Ovary (tissue), 10 donors: ENCODE measurements at places on chromosomes 3 and 15. TPM values are rescaled to one million over a fixed set of nuclear protein-coding genes. Genes with fewer than 3 reads are reported as not detected.

GTPBP8 gene
- total RNA-seq: 12.7 TPM

- H3K4me3 ChIP-seq: no peak overlapping the region
- no peaks in the 10 kb centered on the region for H3K4me1 ChIP-seq
- no peaks in the 10 kb centered on the region for H3K27me3 ChIP-seq
- DNase-seq: no peak
- H3K27ac ChIP-seq: no peak overlapping the region
These were observed 129.0 kb downstream of the BBX start for GRCh38 chr3:107651782-107652181.

DNA sequence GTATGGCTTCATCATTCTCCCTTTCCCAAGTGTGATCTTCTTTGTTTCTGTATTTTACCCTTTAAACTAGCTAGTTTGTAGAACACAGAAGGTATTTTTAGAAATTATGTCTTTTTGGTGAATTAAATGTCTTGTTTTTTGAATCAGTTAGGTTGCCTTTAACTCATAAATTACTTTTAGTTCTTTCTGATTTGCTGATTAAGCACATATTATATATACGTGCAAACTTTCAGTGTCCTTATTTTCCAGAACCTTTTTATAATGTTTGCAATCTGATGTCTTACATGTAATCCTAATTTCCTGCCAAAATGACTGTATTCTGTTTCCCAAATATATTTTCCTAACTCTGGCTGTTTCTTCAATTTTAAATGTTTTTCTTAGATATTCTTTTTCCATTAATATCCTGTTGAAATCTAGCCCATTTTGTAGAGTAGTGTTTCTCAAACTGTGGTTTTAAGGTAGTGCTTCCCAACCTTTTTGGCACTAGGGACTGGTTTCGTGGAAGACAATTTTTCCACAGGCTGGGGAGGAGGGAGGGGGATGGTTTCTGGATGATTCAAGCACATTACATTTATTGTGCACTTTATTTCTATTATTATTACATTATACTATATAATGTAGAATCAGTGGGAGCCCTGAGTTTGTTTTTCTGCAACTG lies 51.8 kb downstream of the CHD2 start:
- H3K4me1 ChIP-seq: no peaks in the 10 kb centered on the region
- no peaks in the 10 kb centered on the region for H3K27me3 ChIP-seq
- H3K36me3 ChIP-seq: no peaks in the 10 kb centered on the region
- H3K4me3 ChIP-seq: no peak overlapping the region
- DNase-seq: no peak
- H3K27ac ChIP-seq: no peak overlapping the region

LPP gene
- 134 TPM for total RNA-seq

MEGF11 gene
- 0.40 TPM for total RNA-seq

BNIP2 gene
- total RNA-seq: 63.8 TPM

DNA sequence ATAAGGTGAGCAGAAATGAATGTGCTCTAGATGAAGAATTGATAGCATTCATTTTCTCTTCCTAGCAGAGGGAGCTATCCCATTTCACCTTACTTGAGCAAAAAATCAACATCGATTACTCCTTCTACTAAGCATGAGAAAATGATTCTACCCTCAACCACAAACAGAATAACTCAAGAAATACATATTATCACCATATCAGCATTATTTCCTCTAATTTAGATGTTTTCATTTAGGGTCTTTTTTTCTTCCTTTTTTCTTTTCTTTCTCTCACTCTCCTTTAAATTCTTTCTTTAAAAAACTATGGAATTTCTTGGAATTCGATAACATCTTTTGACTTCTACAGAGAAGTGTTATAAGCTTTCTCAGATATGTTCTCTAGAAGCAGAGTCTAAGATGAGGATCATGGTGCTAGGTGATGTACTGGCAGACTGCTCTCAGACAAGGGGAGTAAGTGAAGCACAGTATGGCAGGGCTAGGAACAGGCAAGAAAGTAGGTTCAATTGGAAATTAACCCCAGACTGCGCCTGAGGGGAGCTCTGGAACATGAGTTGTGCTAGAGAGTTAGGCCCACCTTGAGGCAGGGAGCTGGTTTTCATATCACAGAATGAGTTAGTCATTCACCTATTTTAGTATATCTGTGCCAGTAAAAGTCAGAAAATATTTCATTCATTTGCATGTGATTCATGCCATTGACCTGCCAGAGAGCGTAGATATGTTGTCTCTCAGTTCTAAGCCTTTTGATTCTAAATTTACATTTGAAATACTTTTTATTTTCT lies 279.2 kb upstream of the KCNH8 start:
- H3K27me3 ChIP-seq: no peaks in the 10 kb centered on the region
- H3K36me3 ChIP-seq: no peaks in the 10 kb centered on the region

DNA sequence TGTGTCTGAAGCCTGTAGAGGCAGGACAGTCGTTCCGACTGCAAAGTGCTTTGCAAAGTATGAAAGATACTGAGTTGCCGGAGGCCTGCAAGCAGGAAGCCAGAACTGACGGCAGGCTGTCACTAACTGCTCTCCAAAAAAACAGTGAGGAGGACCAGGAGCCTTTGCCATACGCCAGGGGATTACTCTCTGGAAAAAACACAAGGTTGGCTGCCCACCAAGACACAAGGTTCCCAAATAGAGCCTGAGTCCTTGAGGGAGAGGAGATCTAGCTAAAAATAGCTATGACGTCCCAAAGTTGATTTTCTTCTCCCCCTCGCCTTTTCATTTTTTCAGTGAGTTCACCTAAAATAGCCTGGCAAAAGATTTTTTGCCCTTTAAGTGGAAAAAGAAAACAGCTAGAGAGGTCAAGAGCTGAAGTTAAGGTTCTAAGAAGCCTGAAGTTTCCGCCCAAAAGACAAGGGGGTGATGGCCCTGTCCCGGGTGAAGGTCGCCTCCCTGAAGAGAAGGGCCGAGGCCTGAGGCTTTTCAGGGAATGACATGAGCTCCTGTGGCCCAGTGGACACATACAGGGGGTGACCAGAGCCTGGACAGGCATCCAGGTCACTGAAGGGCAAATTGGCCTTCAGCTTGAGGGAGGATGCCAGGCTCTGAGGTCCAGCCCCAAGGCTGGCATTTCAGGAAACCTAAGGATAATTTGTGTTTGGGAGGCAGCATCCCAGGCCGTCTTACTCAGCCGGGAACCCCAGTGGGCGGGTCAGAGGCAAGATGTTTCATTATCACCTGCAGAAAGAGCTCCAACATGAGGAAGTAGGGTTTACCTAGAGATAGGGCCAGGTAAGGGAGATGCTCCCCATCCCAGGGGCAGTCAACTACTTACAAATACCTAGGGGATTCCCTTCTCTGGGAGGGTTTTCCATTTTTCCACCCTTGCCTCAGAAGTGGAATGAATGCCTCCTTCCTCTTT lies 44.9 kb upstream of the DGKG start:
- peaks cover 11% of the 10 kb centered on the region for H3K4me1 ChIP-seq
- H3K4me3 ChIP-seq: no peak overlapping the region
- peak overlapping the region; percentile 82 for H3K27ac ChIP-seq
- no peaks in the 10 kb centered on the region for H3K27me3 ChIP-seq
- no peaks in the 10 kb centered on the region for H3K36me3 ChIP-seq
- DNase-seq: peak; percentile 75

DNA sequence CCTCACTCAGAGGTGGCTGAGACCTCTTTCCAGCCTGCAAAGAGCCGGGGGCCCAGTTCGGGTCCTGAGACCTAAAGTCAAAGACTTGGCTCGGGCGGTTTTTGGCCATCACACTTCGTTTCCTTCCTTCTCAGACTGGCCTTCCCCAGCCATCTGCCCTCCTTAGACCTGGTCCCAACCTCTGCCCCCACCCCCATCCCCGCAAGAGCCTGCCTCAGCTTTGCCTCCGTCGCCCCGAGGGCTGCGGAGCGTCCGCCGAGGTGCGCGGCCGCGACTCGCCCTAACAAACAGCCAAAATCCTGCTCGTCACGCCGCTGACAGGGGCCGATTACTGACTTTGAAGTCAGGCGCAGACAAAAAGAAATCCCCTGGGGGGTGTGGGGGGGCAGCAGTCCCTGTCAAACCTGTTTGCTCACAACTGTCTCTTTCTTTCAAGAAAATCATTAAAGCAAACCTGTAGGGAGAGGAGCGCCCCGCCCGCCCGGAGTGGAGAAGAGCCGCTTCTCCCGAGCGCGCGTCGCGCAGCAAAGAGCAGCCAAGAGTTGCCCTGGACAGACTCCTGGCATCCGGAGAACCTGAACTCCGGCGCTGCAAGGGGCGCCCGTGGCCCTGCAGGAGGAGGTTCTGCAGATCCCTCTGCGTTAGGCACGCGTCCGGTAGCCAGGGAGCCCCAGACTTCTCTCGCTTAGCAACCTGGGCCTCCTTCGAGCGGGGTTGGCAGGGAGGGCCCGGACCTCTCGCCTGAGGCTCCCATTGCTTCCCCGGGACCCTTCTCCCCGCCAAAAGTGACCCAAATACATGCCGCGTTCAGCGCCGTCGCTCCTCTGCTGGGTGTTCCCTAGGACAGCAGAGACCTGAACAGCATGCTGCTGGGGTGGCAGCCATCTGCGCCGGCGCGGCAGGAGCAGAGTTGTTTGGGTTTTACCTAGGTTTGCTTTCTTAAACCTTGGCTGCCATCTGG lies 4.5 kb downstream of the SOX14 start:
- no peaks in the 10 kb centered on the region for H3K36me3 ChIP-seq
- H3K27ac ChIP-seq: no peak overlapping the region
- peaks cover 6% of the 10 kb centered on the region for H3K4me1 ChIP-seq
- H3K27me3 ChIP-seq: no peaks in the 10 kb centered on the region
- no peak for DNase-seq
- no peak overlapping the region for H3K4me3 ChIP-seq

HYAL2 gene
- 67.0 TPM for total RNA-seq

FBXO40 gene
- total RNA-seq: not detected

DNA sequence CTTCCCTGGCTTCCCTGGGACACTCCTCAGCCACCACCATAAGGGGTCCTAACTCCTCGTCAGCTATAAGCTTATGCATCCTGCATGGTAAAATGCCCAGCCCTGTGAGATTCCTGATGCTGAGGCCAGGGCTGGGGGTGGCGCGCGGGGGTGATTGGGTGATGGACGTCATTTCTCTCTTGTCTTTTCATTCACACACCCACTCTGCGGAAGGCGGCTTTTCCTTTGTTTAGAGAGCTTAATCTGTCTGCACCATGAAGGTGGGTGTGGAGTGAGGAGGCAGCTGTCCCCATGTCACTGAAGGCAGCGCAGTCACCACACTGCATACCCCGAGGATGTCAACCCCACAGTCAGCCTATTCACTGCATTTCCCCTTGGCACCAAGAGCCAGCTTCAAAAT lies 110.0 kb upstream of the NSMCE3 start:
- H3K27ac ChIP-seq: no peak overlapping the region
- no peaks in the 10 kb centered on the region for H3K36me3 ChIP-seq
- DNase-seq: no peak
- H3K4me1 ChIP-seq: no peaks in the 10 kb centered on the region
- H3K4me3 ChIP-seq: no peak overlapping the region

- no peak for DNase-seq
- H3K36me3 ChIP-seq: no peaks in the 10 kb centered on the region
- no peak overlapping the region for H3K27ac ChIP-seq
- H3K4me1 ChIP-seq: no peaks in the 10 kb centered on the region
- no peaks in the 10 kb centered on the region for H3K27me3 ChIP-seq
These were observed 28.6 kb downstream of the EIF3J start for GRCh38 chr15:44565387-44566154.

APOD gene
- total RNA-seq: 110 TPM

CX3CR1 gene
- 5.5 TPM for total RNA-seq

- DNase-seq: no peak
- no peak overlapping the region for H3K27ac ChIP-seq
- no peak overlapping the region for H3K4me3 ChIP-seq
- no peaks in the 10 kb centered on the region for H3K36me3 ChIP-seq
- H3K4me1 ChIP-seq: peaks cover 6% of the 10 kb centered on the region
These were observed 67.7 kb downstream of the CCNL1 start for GRCh38 chr3:157092230-157092629.

C3orf85 gene
- not detected for total RNA-seq

GRCh38 chr3:1079662-1080061 lies 13.2 kb upstream of the CNTN6 start:
- no peaks in the 10 kb centered on the region for H3K4me1 ChIP-seq
- no peaks in the 10 kb centered on the region for H3K27me3 ChIP-seq
- no peak overlapping the region for H3K27ac ChIP-seq
- no peak for DNase-seq
- no peaks in the 10 kb centered on the region for H3K36me3 ChIP-seq

GRCh38 chr3:107999215-107999775 lies 91.5 kb downstream of the CD47 start:
- no peak overlapping the region for H3K4me3 ChIP-seq
- no peaks in the 10 kb centered on the region for H3K27me3 ChIP-seq
- DNase-seq: no peak
- no peaks in the 10 kb centered on the region for H3K4me1 ChIP-seq
- no peaks in the 10 kb centered on the region for H3K36me3 ChIP-seq
- H3K27ac ChIP-seq: no peak overlapping the region

GABRA5 gene
- total RNA-seq: not detected

DNA sequence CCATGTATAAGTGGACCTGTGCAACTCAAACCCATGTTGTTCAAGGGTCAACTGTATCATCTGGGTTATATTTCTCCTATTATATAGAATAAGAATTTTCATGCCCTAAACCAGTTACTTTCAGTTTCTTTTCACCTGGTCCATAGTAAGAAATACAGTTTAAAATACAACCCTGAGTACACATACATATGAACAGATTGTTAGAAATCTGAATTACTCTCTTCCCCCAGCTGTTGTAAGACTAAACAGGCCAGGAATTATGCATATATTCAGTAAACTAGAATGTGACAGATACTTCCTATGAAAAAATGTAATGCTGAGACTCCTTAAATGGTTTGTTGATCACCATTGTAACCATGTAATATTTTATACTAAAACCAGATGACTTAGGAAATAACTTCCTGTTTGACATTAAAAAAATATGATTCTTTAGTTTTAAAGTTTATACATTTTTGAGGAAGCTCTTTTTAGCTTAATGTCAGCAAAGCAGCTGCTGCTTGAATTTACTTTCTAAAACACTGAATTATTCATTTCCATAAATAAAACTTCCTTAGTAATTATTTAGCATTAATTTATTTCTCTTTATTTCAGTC lies 52.5 kb upstream of the ZCWPW2 start:
- no peaks in the 10 kb centered on the region for H3K36me3 ChIP-seq
- H3K4me3 ChIP-seq: no peak overlapping the region
- no peak overlapping the region for H3K27ac ChIP-seq
- DNase-seq: no peak
